Amniotic stem cell (primary cell): ENCODE measurements at places on chromosomes 1 and 21.

GRCh38 chr1:8892026-8892425 is 13.5 kb upstream of the ENO1 start:
- DNase-seq: no peak

- DNase-seq: no peak
These were observed 101.0 kb downstream of the XPR1 start for GRCh38 chr1:180732866-180733265.

GRCh38 chr21:43853851-43854772 is 10.9 kb upstream of the AGPAT3 start:
- DNase-seq: no peak

- no peak for DNase-seq
These were observed 56.6 kb downstream of the AGPAT3 start for GRCh38 chr21:43921571-43921978.
